ENCODE measurements at places on chromosomes 7 and 10.

GRCh38 chr10:42519761-42520460 lies 118.5 kb downstream of the ZNF33B start:
- DNase-seq: peak; percentile 3
- peaks cover 50% of the 10 kb centered on the region for H3K36me3 ChIP-seq
- H3K4me1 ChIP-seq: no peaks in the 10 kb centered on the region
- no peaks in the 10 kb centered on the region for H3K27me3 ChIP-seq
- no peak overlapping the region for H3K4me3 ChIP-seq

GRCh38 chr10:4240608-4241197 lies 455.7 kb upstream of the KLF6 start:
- H3K27me3 ChIP-seq: no peaks in the 10 kb centered on the region
- peaks cover 57% of the 10 kb centered on the region for H3K4me1 ChIP-seq
- H3K36me3 ChIP-seq: no peaks in the 10 kb centered on the region
- peak; percentile 86 for DNase-seq
- H3K27ac ChIP-seq: peak overlapping the region; percentile 99

- peaks cover 51% of the 10 kb centered on the region for H3K36me3 ChIP-seq
- H3K4me1 ChIP-seq: peaks cover 15% of the 10 kb centered on the region
- H3K27ac ChIP-seq: peak overlapping the region; percentile 71
- H3K27me3 ChIP-seq: no peaks in the 10 kb centered on the region
These were observed 14.6 kb upstream of the ZSCAN21 start for GRCh38 chr7:100034871-100035510.

GRCh38 chr7:155593461-155594162 lies 47.3 kb upstream of the CNPY1 start:
- no peaks in the 10 kb centered on the region for H3K27me3 ChIP-seq
- no peak for DNase-seq
- no peak overlapping the region for H3K4me3 ChIP-seq
- H3K36me3 ChIP-seq: no peaks in the 10 kb centered on the region

GRCh38 chr10:21049482-21049881 lies 152.4 kb upstream of the NEBL start:
- no peaks in the 10 kb centered on the region for H3K36me3 ChIP-seq
- no peaks in the 10 kb centered on the region for H3K27me3 ChIP-seq
- no peak for DNase-seq
- no peaks in the 10 kb centered on the region for H3K4me1 ChIP-seq
- H3K4me3 ChIP-seq: no peak overlapping the region

Data from GM23248 (cell line).